ENCODE measurements at places on chromosomes 2 and 18. TPM values are rescaled to one million over a fixed set of nuclear protein-coding genes. Genes with fewer than 3 reads are reported as not detected.

DNA sequence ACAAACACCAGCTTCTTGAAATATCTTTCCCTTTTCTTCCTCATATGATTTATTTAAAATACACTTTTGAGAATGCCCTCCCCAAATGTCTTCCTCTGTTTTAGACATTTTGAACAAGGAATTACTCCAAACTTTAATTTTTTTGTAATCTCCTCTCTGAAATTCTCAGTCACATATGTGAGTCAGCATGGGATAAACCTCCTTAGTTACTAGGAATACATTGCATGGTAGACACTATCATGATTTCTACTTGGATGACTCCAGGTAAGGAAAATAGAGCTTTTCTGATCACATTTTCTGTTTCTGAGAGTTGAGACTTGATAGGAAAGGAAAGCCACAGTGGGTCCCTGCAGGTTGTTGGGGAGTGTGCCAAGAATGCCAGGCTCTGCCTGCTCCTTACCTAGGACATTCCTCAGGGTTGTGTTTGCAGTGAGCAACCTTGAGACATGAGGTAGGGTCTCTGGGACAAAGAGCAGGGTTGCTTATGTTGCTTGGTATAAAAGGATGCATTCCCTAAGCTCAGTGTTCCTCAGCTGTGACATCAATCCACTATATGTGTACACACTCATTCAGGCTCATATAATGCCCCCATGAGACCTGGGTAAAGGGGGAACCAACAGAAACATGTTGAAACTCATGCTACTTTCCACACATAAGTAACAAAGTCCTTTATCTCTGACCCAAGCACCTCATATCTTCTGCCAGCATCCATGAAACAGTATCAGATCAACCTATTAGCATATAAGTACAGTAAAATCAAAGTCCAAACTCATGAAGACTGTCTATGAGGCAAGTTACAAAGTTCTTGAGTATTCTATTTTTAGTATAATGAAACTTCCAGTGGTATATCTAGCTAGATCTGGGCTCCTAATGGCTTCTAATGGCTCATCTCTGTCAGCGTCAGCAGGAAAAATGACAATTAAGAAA lies 112.8 kb upstream of the SCN1A start:
- DNase-seq, result no peak

GRCh38 chr2:55965966-55966365 lies 42.4 kb upstream of the EFEMP1 start:
- no peak for DNase-seq

- DNase-seq, result no peak
Observed at GRCh38 chr18:30929065-30929464, 113.5 kb downstream of the DSC3 start.

- no peak for DNase-seq
Observed at GRCh38 chr2:201712726-201713125, 14.3 kb upstream of the MPP4 start.

- DNase-seq, result no peak
Observed at GRCh38 chr18:7615840-7616239, 48.7 kb downstream of the PTPRM start.

GRCh38 chr2:26974352-26974751 lies 3.9 kb downstream of the MAPRE3 start:
- no peak for DNase-seq

DNA sequence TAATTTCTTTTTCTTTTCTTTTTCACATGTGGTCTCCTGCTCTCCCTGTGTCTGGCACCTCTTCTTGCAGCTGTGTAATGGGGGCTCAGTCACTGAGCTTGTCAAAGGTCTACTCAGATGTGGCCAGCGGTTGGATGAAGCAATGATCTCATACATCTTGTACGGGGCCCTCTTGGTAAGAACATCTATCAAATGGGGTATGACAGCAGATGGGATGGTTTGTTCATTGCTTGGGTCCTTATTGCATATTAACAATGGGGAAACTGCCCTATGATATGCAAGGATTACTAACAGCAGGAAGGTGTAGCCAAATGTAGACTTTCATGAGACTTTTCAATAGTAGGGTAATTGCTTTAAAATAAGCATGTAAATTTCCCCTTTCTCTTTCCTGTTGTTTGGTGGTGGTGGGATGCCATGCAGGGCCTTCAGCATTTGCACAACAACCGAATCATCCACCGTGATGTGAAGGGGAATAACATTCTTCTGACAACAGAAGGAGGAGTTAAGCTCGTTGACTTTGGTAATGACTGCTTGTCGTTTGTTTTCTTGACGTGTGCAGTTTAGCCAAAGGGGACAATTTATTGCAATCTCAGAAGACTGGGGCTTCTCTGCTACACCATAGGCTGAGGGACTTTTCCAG lies 36.5 kb downstream of the MYO3B start:
- DNase-seq, result no peak

- no peak for DNase-seq
Observed at GRCh38 chr2:68426848-68427579, 40.1 kb downstream of the FBXO48 start.

GRCh38 chr2:136219963-136220362 lies 102.0 kb upstream of the CXCR4 start:
- DNase-seq, result no peak

GRCh38 chr2:173462892-173463840 lies 108.5 kb downstream of the CDCA7 start:
- no peak for DNase-seq

DNA sequence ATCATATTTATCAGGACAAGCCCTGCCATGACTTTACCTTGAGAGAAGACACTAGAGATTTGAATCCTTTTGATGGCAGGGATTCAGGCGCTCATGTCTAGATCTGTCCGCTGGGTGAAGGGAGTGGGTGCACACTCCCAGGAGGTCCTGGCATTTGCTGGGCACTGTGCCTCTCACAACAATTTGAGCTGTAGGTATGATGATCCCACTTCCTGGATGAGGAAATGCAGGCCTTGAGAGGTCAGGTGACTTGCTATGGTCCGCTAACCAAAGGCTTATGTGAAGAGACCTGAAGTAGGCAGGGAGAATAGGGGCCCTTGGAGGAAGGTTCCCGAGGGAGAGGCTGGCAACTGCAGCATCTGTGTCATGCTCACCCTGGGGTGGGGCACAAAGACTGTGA lies 206.1 kb downstream of the HAUS1 start:
- DNase-seq, result no peak

Gene PRR30
- total RNA-seq, result not detected

Gene NLRC4
- total RNA-seq, result 0.07 TPM

Gene SERPINB5
- total RNA-seq, result not detected
